ENCODE measurements at places on chromosomes 4 and X.

GRCh38 chrX:68676335-68676734, 28.9 kb downstream of the STARD8 start:
- DNase-seq, result no peak

GRCh38 chr4:77681792-77682191, 76.2 kb downstream of the CXCL13 start:
- DNase-seq, result no peak

DNA sequence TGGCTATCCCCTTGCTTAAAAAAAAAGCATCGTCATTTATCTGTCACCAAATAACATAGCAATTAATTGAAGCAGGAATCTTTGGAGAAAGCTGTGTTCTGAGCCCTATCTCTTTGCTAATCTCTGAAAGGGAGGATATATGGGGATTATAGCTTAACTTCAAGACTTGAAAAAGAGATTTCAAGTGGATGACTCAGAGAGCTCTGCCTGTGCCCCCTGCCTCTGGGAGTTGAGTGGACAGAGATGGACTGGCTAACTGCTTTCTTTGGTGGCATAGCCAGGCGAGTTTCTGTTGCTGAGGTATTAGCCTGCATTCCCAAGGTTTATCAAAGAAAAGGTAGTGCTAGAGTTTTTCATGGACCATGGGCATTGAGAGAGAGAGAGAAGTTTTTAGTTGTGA, 91.6 kb downstream of the DDIT4L start:
- no peak for DNase-seq

GRCh38 chr4:149403081-149403480, 412.6 kb downstream of the IQCM start:
- no peak for DNase-seq
